HFFc6 (cell line): ENCODE measurements at places on chromosomes 6 and 20. TPM values are rescaled to one million over a fixed set of nuclear protein-coding genes. Genes with fewer than 3 reads are reported as not detected.

Gene ID4
- total RNA-seq = 7.6 to 11.0 TPM (median 7.8 TPM) in 3 replicates

Gene SAMD5
- not detected in 3 replicates for total RNA-seq

GRCh38 chr20:53245574-53245973 is 273.4 kb downstream of the TSHZ2 start:
- peaks cover 6% of the 10 kb centered on the region; the same call in 1 of the 2 replicates for H3K36me3 ChIP-seq
- H3K27me3 ChIP-seq = no peaks in the 10 kb centered on the region; the same call in none of the 2 replicates
- H3K27ac ChIP-seq = no peak overlapping the region
- no peak for DNase-seq

DNA sequence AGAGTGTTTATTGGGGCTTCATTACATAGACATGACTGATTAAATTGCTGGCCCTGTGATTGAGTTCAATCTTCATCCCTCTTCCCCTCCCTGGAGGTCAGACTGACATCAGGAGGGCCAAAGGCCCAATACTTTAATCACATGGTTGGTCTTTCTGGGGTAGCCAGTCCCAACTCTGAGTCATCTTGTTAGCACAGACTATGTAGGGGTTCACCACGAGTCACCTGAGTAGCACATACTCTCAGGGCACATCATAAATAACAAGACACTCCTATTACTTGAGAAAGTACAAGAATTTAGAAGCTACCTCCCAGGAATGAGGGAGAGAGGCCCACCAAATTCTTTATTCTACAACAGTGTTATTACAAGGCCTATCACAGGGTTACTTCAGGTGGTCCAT is 11.3 kb downstream of the GINS1 start:
- peaks cover 1% of the 10 kb centered on the region; the same call in 1 of the 2 replicates for H3K27me3 ChIP-seq
- H3K4me3 ChIP-seq = no peak overlapping the region
- no peak for DNase-seq
- H3K27ac ChIP-seq = no peak overlapping the region; the same call in 1 of the 2 replicates
- peaks cover 4% of the 10 kb centered on the region; the same call in 1 of the 2 replicates for H3K36me3 ChIP-seq

GRCh38 chr6:85465762-85466161 is 15.9 kb downstream of the NT5E start:
- peaks cover 98% of the 10 kb centered on the region for H3K4me1 ChIP-seq
- peak overlapping the region; percentile 81 for H3K4me3 ChIP-seq
- peaks cover 4% of the 10 kb centered on the region for H3K27me3 ChIP-seq
- peak overlapping the region; percentile 98 for H3K27ac ChIP-seq

DNA sequence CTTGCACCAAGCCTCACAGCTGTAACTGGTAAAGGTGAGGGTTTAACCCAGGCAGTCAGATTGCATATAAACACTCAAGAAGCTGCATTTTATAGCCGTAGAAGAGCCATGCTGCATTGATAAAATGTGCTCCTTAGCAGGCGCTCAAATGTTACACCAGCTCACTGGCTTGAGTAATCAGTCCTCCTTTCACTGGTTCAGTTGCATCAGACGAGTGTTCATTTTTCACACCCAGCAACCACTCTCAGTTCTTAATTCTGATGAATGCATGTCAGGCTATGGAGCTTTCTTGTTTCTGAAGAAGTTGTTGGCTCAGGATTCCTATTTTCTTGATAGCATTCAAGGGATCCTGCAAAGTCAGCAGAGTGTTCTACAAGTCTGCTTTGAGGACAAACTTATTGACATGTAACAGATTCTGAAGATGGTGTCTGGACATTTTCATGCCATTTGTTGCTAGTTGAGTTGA is 198.3 kb downstream of the PLCB1 start:
- no peak overlapping the region for H3K27ac ChIP-seq
- H3K36me3 ChIP-seq = no peaks in the 10 kb centered on the region
- no peak overlapping the region for H3K4me3 ChIP-seq

DNA sequence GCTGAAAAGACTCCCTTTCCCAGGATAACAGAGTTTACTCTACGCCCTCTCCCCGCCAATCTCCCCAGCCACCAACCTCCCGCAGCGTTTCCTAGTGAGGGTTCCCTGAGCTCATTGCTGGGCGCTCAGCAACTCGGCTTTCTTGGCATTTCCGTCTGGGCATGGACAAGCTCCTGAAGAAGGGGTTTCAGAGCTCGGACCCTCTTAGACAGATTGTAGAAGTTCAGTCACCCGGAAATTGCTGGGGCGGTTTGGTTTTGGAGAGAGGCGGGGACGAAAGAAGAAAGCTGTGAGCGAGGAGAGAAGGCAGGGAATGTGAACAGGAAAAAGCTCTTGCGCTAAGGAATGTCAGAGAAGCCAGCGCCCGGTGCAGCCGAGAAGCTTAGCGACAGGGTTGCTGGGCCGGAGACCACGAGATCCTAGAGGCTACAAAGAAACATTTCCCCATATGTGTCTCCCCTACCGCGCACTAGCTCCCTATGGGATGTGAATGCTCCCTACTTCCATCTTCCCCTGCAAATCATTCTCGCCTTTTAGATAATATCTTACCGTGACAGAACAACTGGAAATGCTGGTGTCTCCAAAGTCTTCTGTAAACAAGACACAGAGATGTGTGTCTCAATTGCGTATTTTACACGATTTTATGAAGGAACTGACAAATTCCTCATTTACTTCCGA is 15.8 kb downstream of the POM121L2 start:
- peaks cover 51% of the 10 kb centered on the region for H3K4me1 ChIP-seq
- peaks cover 4% of the 10 kb centered on the region for H3K27me3 ChIP-seq

DNA sequence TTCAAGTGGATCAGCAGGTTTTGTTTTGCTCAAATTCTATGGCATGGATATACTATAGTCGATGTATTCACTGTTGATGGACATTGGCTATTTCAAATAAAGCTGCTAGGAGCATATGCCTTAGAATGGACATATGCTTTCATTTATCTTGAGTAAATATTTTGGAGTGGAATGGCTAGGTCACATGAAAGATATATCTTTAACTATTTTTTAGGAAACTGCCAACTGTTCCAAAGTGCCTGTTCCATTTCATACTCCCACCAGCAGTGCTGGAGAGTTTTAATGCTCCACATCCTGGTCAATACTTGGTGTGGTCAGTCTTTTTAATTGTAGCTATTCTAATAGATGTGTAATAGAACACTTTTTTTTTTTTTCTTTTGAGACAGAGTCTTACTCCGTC is 81.1 kb upstream of the PIM1 start:
- no peak overlapping the region for H3K4me3 ChIP-seq
- no peaks in the 10 kb centered on the region; the same call in none of the 2 replicates for H3K27me3 ChIP-seq
- H3K27ac ChIP-seq = no peak overlapping the region
- H3K4me1 ChIP-seq = no peaks in the 10 kb centered on the region

DNA sequence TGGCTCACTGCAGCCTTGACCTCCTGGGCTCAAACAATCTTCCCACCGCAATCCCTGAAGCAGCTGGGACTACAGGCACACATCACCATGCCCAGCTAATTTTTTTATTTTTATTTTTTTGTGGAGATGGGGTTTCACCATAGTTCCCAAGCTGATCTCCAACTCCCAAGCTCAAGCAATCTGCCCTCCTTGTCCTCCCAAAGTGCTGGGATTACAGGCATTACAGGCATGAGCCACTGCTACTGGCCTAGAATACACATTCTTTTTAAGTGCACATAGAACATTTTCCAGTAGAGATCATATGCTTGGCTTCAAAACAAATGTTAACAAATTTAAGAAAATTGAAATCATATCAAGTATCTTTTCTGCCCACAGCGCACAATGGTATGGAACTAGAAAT is 176.8 kb upstream of the MARCKS start:
- H3K4me3 ChIP-seq = no peak overlapping the region
- H3K36me3 ChIP-seq = no peaks in the 10 kb centered on the region
- H3K27me3 ChIP-seq = peaks cover 4% of the 10 kb centered on the region; the same call in 1 of the 2 replicates
- no peak for DNase-seq

DNA sequence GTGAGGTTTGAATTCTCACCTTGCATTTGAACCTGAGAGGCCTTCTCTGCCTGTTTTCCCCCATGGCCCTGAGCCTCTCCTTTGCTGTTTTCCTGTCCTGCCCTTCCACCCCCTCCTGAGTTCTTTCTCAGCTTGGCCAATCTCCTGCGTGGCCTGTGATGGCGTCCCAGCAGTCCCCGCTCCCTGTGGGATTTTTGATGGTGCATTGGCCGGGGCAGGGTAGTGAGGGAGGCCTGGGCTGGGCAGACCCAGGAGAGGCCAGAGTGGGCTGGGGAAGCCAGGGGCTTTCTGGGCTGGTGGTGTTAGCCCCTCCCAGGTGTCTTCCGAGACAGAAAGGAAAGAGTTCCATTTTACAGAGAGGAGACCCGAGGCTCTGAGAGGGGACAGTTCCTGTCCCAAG is 6.3 kb downstream of the CEBPB start:
- H3K36me3 ChIP-seq = peaks cover 32% of the 10 kb centered on the region
- DNase-seq = no peak
- peaks cover 32% of the 10 kb centered on the region for H3K4me1 ChIP-seq
- no peak overlapping the region for H3K4me3 ChIP-seq
- peaks cover 14% of the 10 kb centered on the region for H3K27me3 ChIP-seq

DNA sequence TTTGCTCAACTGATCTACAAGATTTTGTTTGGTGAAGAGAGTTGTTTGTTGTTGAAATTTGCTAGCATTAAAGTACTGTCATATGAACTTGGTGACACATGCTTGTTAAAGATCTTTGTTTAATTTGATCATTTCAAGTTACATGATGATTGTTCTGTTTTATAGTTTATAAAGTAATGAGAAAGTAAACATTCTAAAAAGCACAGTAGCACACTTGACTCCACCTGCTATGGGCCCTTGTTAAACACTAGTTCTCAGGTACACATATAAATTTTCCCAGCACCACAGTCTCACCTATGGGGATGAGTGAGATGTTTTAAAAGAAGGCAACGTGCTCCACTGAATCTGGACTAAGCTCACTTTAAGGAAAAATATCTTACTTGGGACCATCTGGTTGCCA is 14.1 kb downstream of the MCHR2 start:
- DNase-seq = no peak
- peaks cover 7% of the 10 kb centered on the region for H3K27me3 ChIP-seq
- H3K27ac ChIP-seq = no peak overlapping the region
- no peak overlapping the region for H3K4me3 ChIP-seq

GRCh38 chr6:163191704-163192537 is 222.6 kb upstream of the QKI start:
- no peaks in the 10 kb centered on the region; the same call in 1 of the 2 replicates for H3K36me3 ChIP-seq
- peaks cover 12% of the 10 kb centered on the region for H3K27me3 ChIP-seq
- H3K4me1 ChIP-seq = no peaks in the 10 kb centered on the region; the same call in 1 of the 2 replicates
- no peak overlapping the region for H3K27ac ChIP-seq
- H3K4me3 ChIP-seq = no peak overlapping the region
